ENCODE measurements at places on chromosomes 2 and 18.

GRCh38 chr2:240921311-240921994 lies 15.3 kb downstream of the CROCC2 start:
- DNase-seq, result peak; percentile 97

DNA sequence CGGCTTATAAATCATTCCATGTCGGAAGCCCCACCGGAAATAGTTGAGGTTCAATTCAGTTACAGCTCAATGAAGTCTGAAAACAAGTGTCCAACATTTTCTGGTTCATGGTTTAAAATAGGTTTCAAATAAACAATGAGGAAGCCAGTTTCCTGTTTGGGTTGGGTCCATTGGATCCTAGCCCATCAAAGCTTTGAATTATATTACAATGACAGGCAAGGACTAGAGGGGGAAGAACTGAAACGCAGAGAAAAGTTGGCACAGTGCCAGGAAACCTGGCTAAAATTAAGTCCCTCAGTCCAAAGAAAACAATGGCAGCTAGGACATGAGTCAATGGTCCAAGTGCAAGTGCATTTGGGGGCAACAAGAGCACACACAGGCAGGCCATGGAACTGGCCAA lies 32.0 kb downstream of the SLC14A1 start:
- DNase-seq, result no peak

DNA sequence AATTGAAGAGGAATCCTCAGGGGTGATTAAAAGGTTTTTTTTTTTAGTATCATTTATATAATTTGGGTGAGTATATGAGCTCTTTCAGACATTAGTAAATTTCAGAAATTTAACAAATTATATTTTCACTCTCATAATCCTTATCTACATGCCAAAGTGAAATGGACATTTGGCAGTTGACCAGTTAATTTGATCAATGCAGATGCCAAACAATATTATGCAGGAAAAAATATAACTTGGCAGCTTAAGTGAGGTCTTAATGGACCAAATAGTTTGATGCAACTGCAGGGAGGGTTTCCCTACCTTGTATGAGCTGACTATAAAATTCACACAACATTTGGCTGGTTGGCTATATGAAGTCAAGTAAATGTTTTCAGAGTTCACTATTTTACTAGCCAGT lies 185.2 kb downstream of the CCDC102B start:
- DNase-seq, result no peak

DNA sequence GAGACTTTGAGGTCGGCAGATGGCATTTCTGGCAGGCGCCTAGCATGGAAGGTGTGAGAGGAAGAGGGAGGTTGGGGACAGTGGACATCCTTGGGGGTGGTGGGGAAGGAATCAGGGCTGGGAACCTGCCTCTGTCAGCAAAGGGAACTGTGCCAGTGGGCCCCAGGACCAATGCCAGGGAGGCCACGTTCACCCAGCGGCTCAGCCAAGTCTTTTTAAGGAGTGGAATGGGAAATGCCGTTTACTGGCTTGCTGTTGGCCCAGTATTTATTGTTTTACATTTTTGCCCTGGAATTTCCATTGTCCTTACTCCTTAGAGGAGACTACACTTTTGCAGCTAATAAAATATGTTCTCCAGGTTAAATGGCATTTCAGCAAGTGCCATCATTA lies 135.2 kb downstream of the MCFD2 start:
- no peak for DNase-seq

- DNase-seq, result no peak
Observed at GRCh38 chr2:62505109-62505749, 766 bp downstream of the TMEM17 start.

DNA sequence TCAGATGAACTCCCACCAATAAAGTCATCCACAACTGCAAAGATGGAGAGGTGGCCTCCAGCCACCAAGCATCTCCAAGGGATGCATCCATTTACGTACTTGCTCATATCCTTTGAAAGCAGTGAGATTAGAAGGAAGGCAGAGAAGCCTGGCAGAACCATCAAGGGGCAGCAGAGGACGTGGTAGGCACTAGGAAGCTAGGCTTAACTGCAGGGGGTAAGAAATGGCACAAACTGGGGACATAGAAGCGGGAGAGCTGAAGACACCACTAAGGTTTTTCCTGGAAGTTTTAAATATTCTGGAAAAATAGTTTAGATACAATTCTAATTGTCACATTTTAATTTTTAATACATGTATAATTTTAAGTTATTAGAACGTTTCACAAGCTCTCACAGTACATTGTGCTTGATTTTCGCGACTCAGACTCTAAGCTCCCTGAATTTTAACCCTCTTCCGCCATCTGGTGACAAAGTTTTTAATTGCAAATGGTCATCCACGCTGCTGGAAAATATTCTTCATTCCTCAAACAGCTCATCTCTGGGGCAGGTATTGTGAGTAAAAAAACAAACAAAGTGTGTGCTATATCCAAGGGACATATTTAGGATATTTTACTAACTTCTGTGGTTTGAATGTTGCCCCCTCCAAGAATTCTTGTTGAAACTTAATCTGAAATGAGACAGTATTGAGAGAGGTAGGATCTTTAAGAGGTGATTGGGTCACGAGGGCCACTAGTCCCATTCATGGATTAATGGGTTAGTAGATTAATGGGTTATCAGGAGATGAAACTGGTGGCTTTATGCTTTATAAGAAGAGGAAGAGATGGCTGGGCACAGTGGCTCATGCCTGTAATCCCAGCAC lies 1.6 kb upstream of the PSTPIP2 start:
- DNase-seq, result peak; percentile 41

GRCh38 chr2:167253025-167253424 lies 364.7 kb downstream of the XIRP2 start:
- DNase-seq, result no peak

DNA sequence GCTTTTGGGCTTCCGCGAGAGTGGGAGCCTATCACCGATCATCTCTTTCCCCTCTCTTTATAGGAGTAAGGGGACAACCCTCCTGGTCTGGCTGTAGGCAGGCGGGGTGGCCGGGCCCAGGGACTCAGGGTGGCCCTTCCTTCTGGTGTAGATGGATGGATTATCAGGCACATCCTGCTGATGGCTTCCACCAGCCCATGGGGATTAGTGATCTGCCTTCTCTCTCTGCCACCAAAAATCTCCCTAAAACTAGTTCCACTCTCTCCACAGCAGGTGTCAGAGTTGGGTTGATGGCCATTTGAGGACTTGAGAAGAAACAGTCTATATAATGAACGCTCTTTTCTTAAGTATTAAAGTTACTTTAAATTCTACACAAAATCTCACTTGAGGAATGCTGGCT lies 37.4 kb downstream of the NCK2 start:
- no peak for DNase-seq

- no peak for DNase-seq
Observed at GRCh38 chr18:10900435-10900834, 248.9 kb downstream of the PIEZO2 start.

GRCh38 chr2:137535897-137536296 lies 428.4 kb upstream of the HNMT start:
- DNase-seq, result no peak

GRCh38 chr2:229350117-229350805 lies 79.2 kb upstream of the PID1 start:
- DNase-seq, result no peak

DNA sequence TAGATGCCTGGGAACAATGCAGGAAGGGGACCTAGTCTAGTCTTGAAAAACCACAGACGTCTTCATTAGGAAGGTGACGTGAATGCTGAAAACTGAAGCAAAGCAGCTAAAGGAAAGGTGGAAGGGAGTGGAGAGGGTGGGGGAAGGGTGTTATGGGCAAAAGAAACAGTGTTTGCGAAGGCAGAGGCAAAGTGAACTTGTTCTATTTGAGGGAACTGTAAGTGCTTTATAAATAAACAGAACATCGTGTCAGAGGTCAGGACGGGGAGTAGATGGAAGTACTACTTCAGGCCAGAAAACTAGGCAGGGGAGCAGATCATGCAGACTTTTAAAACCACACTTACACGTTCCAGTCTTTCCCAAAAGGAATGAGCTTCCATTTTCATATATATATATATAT lies 57.8 kb downstream of the FASTKD2 start:
- no peak for DNase-seq

DNA sequence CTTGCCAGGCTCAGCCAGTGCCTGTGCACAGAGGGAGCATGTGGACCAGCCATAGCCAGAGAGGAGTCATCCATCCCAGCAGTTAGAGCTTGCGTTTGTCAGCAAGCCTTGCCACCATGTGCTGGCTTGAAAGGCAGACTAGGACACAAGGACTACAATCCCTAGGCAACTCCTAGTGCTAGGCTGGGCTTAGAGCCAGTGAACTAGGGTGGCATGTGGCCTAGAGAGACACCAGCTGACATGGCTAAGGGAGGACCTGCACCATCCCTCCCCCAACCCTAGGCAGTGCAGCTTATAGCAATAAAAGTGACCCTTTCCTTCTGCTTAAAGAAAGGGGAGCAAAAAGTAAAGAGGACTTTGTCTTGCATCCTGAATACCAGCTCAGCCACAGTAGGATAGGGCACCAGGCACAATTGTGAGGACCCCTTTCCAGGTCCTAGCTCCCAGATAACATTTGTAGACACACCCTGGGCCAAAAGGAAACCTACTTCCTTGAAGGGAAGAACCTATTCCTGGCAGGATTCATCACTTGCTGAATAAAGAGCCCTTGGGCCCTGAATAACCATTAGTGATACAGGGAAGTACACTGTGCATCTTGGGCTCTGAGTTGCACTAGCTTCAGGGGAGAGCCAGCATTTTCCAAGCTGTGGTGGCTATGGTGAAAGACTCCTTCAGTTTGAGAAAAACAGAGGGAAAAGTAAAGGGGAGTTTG lies 38.7 kb upstream of the UXS1 start:
- DNase-seq, result no peak

DNA sequence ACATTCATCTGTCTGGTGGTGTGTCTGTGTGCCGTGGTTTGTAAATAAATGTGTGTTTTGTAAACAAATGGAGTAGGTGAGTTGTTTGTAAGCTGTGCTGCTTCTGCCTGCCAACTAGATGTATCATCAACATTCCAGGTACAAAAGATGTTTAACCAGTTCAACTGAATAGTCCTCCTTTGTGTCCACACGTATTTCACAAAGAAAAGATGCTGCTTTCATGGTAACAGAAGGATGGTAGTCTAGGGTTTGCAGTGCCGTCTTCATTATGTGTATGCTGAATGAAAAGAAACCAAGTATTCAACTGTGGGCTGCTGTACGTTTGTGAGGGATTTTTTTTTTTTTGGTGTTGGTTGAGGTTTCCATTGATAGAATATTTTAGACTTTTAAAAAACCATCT lies 72.1 kb downstream of the CAMKMT start:
- DNase-seq, result no peak

- DNase-seq, result no peak
Observed at GRCh38 chr2:28216331-28216730, 176.3 kb upstream of the FOSL2 start.

DNA sequence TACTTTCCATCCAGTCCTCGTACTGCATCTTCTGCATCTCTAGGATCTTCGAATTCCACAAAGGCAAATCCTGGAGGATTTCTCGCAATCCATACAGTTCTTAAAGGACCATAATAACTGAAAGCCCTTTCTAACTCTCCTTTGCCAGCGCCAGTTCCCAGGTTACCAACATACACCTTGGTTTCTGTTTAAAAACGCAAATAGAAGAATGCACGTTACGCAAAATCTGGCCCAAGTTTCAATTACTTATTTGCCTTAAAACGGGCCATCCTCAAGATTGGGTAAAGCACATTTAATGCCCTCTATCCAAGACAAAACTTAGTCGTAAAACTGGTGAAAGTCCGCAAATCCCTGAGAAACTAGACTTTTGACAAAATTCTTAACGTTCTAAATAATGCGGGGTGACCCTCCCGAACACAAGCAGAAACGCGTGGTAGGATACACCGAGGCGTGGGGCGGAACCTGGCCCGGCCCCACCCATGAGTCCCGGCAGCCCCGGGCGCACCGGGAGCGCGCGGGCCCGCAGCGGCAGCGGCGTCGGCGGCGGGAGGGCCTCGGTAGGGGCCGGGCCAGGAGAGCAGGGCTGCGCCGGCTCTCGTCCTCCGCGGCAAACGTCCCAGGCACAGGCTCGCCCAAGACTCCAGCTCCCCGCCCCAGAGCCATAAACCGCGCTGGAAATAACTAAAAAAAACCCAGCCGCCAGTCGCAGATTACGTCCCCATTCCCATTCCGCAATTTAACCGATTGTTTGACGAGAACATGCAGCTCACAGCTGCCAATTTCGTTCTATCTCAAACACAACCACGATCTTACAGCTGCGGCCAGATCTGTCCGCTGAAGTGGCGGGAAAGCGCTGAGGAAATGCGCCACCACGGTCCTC lies 910 bp downstream of the SRSF7 start:
- DNase-seq, result peak; percentile 21

GRCh38 chr2:170950221-170950761 lies 21.2 kb downstream of the GORASP2 start:
- no peak for DNase-seq

DNA sequence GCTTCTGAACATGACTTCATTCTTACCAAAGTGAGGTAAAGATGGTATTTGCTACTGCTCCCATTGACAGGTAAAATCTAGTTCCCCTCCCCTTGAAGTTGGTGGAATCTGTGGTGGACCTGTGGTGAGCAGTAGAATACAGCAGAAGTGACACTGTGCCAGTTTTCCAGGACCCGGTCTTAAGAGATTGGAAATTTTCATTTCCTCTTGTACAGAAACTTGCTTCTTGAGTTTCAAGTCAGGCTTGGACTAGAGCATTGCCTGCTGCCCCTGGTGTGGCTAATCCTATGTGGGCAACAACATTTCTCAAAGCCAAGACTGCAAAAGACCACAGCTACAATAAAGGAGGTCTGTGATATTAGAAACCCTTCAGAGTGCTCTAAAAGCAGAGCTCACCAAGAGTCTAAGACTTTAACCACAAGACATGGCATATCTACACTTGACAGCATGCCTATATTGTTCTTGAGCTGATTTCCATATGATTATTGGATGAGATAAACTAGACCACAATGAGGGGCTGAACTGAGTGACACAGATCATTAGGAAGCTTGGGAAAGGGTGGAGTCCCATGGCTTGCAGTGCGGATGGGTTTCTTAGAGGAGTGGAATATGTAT lies 458.1 kb downstream of the BCL11A start:
- no peak for DNase-seq

- DNase-seq, result peak; percentile 54
Observed at GRCh38 chr2:240604291-240604938, 17.9 kb downstream of the CAPN10 start.

GRCh38 chr2:65661980-65662653 lies 229.7 kb upstream of the SPRED2 start:
- no peak for DNase-seq

- DNase-seq, result peak; percentile 1
Observed at GRCh38 chr2:199458806-199459285, 1.1 kb upstream of the SATB2 start.

DNA sequence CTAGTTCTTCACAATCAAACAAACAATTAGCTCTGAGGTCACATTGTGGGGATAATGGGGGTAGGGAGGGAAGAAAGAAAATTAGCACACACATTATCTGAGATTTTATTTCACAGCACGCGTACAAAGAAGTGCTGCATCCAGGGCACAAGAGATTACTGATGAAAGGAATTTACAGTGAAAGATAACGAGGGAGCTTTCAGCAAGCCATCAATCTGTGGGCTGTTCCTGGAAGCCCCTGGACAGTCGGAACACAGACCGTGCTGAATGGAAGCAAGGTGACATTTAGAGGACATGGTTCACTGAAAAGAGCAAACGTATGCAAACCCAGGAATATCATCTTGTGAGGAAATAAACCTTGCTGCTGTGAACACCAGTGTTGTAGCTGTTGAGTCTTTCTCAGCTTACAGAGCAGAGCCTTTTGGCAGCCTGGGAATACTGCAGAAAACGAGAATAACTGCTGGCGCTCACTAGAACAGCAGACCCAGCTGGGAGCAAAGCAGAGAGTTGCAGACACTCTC lies 63.2 kb downstream of the SCG2 start:
- DNase-seq, result no peak

All from NCI-H226 (cell line).